ENCODE measurements at places on chromosomes 12 and 14.

DNA sequence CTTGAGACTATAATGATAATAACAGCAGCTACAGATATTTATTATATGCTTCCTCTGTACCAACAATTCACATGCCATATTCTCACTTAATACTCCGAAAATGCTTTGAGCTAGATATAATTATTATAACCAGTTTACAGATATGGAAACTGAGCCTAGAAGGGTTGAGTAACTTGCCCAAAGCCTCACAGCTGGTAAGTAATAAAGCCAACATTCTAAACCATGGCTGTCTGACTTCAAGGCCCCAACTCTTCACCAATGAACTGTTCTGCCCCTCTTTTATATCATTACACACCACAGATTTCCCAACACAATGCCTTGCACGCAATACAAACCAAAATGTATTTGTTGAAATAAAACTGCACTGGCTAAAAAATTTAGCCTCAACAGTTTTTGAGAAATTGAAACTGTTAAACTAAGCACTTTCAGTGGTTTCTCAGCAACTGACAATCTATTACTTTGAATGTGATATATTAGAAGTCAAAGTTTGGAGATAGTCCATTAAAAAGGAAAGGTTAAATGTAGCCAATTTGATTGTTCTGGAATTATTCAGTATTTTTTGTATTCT lies 222.5 kb upstream of the ARHGAP5 start:
- no peak for DNase-seq

DNA sequence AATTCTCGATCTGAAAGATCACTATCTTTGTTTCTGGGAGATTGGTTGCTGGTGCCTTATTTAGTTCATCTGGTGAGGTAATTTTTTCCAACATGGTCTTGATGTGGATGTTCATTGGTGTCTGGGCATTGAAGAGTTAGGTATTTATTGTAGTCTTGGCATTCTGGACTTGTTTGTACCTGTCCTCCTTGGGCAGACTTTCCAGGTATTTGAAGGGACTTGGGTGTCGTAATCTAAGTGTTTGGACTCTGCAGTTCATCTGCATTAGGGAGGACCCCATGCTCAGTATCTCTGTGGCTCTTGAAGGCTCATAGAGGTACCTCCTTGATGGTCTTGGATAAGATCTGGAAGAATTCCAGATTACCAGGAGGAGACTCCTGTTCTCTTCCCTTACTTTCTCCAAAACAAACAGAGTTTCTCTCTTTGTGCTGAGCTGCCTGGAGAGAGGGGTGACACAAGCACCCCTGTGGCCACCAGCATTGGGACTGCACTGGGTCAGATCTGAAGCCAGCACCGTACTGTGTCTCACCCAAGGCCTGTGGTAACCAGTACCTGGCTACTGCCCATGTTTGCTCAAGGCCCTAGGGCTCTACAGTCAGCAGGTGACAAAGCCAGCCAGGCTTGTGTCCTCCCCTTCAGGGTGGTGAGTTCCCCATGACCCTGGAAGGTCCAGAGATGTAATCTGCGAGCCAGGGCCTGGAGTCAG lies 5.3 kb downstream of the A2ML1 start:
- no peak for DNase-seq

DNA sequence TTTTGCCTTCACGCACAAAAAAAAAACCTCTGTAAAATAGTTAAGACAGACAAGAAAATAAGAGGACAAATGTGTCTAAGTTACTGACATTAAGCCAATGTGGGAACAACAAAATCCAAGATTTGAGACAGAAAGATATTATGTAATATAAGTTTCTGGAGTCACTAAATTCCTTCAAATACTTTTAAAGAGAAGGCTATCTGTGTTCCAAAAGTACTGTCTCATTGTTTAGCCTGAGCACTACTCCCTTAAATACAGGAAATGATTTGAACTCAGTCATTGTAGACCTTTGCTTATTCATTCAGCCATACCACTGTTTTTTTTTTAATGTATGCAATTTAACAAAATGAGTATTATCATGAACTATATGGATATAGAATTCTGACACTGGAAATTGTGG lies 82.7 kb upstream of the KITLG start:
- no peak for DNase-seq

GRCh38 chr12:87082756-87083155 lies 826.6 kb upstream of the MGAT4C start:
- peak; percentile 5 for DNase-seq

DNA sequence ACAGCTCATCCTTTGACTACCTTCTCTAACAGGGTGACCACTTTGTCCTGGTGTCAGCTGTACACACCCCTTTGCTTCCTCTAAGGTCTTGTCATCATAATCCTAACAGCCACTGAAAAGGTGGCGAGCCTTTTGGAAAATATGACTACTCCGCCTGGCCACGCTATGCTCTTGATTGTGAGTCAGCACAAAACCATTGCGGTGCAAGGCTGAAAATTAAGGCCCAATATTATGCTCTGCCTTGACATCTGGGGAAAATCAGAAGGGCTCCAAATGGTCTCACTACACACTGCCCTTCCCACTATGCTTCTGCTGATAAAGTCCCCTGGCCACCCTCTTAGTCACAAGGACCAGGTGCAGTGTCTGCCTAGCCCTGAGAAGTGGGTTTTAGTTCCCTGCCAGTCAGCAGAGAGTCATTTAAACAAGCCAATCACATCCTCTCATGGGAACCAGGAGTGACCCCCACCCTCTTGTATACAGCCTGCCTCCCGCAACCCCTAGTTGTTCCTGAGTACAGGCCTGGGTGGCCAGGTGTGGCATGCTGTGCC lies 34.3 kb downstream of the FGD6 start:
- DNase-seq = peak; percentile 80

- no peak for DNase-seq
These were observed 3.9 kb upstream of the NR2C1 start for GRCh38 chr12:95077341-95077740.

- DNase-seq = peak; percentile 30
These were observed 294.4 kb downstream of the TMTC2 start for GRCh38 chr12:82981150-82981549.

GRCh38 chr12:49803693-49804450 lies 24.3 kb downstream of the NCKAP5L start:
- DNase-seq = no peak

DNA sequence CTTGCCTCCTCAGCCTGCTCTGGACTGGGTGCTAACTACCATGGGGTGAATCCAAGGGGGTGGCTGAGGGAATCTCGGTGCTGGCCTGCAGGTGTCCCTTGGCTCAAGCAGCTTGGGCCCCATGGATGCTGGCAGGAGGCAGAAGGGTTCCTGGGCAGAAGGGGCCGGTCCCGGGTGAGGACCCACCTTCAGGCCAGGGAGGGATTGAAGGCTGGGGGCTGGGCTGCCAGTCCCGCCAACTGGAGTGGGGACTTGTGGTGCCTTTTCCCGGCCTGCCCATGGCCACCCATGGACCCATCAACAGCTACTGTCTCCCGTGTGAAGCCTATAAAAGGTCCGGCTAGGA lies 550.1 kb downstream of the SLC6A15 start:
- DNase-seq = no peak

- no peak for DNase-seq
These were observed 63.2 kb upstream of the SLC24A4 start for GRCh38 chr14:92259613-92260357.

- no peak for DNase-seq
These were observed 495.1 kb downstream of the APAF1 start for GRCh38 chr12:99140017-99140720.

DNA sequence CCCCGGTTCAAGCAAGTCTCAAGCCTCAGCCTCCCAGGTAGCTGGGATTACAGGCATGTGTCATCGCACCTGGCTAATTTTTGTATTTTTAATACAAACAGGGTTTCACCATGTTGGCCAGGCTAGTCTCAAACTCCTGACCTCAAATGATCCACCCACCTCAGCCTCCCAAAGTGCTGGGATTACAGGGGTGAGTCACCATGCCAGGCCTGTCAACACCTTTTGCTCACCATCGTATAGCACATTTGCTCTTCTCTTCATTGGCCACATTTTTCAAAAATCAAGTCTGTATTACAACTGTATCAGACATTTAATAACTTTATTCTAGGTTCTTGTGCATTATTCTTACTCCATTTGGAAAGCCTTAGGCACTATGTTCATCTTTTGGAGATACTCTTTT lies 50.3 kb downstream of the BCAT1 start:
- DNase-seq = peak; percentile 38

DNA sequence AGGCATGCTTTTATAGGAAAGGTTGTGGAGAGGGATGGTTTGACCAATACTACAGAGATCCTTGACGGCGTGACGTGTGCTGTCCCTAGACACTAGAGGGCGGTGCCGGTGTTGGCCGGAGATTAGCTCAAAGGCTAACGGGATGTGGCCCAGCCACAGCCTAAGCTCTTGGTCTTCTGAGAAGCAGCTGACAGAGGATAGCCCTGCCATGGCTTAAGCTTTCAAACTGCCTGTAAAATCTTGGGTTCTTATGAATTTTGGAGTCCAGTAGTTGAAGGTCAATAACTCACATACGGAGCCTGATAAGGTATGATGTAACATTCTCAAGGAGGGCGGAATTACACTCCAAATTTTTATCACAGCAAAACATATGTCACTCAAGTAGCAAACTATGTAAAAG lies 515.7 kb upstream of the ATXN7L3B start:
- DNase-seq = peak; percentile 58

DNA sequence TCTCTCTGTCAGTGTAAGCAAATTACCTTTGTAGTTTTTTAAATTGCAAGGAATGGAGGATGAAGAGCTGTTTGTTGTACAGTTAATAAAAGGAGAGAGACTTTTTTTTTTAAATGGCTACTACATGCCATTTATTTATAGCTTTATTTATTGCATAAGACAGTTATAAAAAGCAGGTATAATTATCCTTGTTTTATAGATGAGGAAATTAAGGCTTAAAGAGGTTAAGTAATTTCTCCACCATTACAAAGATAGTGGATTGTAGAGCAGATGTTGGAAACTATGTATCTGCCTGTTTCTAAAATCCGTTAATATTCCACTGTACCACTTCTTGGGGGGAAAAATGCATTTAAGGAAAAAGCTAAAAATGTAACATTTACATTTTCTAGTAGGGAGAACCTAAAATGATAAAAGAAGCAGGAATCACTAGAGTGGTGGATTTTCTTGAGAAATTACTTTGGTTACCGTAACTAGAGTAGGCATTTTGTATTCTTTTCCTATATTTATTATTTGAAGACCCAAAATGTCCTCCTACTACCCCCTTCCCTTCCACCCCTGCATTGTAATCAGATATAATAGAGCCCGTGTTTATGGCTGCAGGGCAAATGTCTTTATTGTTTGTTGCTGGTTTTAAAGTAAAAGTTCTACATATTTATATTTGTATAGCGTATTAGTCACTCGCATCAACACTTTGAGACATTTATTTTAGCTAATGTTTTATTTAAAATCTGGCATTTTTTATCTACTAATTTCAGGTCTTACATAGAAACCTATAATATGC lies 2.3 kb downstream of the SNAPC1 start:
- DNase-seq = no peak

DNA sequence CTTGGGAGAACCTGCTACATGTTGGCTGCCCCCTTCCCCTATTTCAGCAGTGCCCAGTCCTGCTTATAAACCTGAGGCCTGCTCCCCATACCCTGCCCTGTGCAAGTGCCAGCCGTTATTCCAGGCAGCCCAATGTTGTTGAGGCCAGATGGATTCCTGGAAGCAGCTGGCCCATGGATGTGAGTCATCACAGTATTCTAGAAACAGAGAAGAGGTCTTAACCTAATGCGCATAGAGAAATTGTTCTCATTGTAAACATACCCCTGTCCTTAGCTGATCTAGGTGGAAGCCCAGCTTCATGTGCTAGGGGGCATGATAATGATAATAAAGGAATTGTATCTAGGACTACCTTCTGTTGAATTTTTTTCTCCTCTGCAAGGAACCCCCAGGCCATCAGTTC lies 69.7 kb downstream of the TSPAN11 start:
- peak; percentile 43 for DNase-seq

- DNase-seq = peak; percentile 59
These were observed 16.5 kb downstream of the HEBP1 start for GRCh38 chr12:12983420-12984035.

DNA sequence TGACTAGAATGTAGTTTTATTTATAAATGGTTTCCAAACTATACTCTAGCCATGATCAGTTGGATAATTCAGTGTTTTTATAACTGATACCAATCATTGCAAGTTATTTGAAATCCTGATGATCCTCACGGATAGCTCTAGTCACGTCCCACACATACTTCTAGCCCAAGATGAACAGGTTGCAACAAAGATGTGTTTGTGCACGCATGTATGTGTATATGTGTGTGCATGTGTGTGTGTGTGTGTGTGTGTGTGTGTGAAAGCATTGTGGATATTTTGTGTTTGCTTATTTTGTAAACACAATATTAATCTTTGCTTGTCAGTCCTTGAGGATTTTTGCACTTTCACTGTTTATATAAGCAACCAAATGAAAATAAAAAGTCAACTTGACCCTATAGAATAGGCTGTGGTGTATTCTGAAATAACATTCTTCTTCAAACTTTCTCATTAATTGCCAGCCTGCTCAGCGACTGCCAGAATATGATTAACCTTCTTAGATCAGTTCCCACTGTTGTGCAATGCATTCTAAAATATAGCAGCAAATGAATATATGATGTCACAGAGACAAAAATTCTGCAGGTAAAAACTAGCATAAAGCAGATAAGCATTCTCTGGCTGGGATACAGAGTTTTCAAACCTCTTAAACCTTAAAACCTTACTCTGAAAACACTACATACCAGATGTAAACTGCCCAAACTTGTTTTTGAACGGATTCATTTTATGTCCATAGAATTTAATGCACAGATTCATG lies 48.8 kb upstream of the HIF1A start:
- DNase-seq = no peak

DNA sequence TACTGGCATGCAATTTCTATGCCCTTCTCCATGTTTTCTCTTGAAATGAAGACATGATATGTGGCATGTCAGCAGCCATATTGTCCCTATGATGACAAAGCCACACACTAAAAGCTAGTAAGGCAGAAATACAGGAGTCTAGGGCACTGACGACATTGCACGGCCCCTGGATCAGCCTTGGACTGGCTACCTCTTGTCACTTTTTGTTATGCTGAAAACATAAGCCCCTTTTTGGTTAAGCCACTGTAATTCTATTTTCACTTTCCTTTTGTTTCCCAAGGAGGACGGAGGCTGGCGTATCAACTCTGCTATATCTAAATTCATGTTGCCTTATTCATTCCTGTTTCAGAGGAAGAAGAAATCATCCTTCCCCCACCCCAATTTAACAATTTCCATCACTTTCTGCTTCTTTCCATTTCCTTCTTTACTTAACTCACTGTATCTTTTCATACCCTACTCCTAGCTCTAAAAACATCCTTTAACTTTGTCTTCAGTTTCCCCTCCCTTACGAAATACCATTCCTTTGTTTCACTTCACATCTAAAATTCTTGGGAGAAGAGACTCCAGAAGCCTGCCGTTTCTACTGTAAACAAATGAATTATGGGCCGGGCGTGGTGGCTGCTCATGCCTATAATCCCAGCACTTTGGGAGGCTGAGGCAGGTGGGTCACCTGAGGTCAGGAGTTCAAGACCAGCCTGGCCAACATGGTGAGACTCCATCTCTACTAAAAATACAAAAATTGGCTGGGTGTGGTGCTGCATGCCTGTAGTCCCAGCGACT lies 364.1 kb downstream of the PCNX1 start:
- peak; percentile 12 for DNase-seq

DNA sequence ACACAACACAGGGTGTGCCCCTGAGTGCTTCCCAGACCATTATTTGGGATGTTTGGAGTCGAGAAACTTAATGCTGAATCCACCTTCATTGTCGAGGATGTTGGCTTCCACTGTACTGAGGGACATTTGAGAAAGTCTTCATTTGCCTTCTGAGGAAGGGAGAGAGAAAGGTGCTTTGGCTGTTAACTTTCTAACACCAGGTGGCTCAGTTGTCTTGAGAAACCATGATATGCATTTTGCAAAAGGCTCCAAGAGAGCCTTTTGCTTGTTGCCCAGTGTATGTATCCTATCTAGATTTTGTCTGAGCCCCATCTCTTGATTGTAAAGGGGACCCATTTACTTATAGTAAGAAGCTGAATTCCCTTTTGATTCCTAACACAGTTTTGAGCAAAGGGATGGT lies 28.6 kb upstream of the NRXN3 start:
- no peak for DNase-seq
